ENCODE measurements at places on chromosomes 1 and 21.

DNA sequence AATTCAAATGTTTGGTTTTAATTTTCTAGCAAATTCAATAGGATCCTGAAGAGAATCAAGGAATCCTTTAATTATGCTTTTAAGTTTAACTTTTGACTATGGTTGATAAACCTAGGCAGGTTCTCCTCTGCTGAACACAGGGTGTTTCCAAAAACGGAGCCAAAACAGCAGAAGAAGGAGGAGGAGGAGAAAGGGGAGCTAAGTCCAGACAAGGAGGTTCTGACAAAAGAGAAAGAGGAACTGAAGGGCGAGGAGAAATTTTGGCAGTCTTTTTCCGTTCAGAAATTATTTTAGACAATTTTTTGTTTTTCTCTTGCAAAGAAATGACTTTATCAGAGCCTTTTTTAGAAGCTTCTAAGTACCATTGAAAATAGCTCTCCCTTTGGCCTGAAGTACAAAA is 33.2 kb upstream of the FNBP1L start:
- DNase-seq: no peak

DNA sequence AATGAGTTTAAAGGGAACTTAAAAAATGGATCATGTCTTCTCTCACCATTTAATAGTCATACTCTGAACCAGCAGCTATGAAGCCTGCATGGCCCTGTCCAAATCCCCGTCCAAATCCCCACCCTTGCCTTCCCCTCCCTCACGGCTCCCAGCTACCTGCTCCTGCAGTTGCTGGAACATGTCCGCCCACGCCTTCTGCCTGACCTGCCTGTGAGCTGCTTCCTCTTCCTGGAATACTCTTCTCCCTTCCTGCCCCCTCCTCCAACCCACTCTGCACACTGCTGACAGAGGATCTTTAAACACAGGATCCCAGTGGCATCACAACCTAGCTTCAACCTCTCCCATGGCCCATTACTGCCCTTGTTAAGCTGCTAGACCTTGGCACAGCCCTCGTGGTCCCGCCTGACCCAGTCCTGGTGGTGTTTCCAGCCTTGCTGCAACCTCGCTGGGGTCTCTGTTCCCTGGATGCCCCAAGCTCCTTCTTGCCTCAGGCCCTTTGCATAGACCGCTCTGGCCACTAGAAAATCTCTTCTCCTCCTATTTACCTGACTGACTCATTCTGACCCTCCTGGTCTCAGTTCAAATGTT is 118.3 kb downstream of the PTPRU start:
- no peak for DNase-seq

DNA sequence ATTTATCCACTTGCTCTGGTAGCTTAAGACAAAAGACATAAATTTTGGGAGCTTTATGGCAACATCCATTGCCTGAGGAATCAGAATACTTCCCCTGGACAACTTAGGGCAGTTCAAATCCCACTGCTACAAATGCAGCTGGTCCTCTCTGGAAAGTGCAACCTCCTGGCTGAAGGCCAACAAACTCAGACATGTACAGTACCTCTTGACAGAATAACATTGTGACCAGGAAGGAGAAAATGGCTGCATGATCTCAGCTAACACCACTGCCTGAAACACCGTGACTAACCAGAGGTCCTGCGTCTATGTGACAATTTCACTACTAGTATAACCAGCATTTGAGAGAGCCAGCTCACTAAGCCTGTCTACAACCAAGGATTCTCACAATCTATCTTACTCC is 218.9 kb downstream of the CRB1 start:
- DNase-seq: no peak

DNA sequence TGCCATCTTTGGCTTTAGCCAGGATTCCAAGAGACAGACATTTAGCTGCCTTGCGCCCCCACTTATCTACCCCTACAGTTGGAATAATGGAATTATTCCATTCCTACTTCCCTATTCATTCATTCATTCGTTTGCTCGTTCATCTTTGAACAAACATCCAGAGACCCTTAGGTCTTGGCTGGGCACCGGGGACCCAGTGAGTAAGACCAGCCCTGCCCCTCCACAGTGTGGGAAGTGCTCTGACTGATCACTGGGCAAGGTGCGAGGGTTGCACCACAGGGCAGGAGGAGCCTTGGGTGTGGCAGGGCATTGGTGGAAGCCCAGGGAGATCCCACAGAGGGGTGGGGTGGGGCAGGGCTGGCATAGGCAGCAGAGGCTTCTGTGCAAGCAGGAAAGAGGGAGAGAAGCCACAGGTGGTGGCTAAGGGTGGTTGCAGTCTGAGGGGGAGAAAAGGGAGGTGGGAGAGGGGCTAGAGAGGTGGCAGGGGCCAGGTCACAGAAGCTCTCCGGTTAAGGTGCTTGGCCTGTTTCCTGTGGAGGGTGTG is 35.0 kb upstream of the TMEM61 start:
- DNase-seq: no peak

- no peak for DNase-seq
These were observed 49.0 kb downstream of the RUNX3 start for GRCh38 chr1:24881034-24881433.

- no peak for DNase-seq
These were observed 42.2 kb downstream of the RAP1GAP start for GRCh38 chr1:21626921-21627339.

DNA sequence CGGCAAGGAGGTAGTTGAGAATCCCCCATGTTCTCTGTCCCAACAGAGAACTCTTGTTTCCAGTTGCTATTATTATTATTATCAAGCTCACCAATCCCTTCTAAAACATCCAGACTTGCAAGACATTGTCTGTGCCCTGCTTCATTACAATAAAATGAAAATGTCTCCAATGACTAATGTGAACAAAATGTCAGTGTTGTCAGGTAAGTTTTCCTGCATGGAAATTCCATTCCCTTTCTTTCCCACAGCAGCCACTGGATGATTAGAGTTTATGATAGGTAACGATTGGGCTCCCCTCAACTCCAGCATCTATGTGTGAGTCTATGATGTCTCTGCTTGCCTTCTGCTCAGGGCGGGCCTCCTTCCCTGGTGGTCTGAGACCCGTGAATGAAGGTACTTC is 8.9 kb upstream of the DYRK1A start:
- DNase-seq: no peak

All from activated CD8-positive, alpha-beta memory T cell treated with anti-CD3 and anti-CD28 coated beads for 1 hour (primary cell).